Right atrium auricular region (tissue), 2 donors: ENCODE measurements at places on chromosomes 6 and 20.

- H3K27me3 ChIP-seq, result no peaks in the 10 kb centered on the region
- peaks cover 12% of the 10 kb centered on the region for H3K4me1 ChIP-seq
- H3K36me3 ChIP-seq, result no peaks in the 10 kb centered on the region
- no peak for DNase-seq
- H3K4me3 ChIP-seq, result no peak overlapping the region
These were observed 5.1 kb downstream of the KIAA1755 start for GRCh38 chr20:38255393-38255792.

DNA sequence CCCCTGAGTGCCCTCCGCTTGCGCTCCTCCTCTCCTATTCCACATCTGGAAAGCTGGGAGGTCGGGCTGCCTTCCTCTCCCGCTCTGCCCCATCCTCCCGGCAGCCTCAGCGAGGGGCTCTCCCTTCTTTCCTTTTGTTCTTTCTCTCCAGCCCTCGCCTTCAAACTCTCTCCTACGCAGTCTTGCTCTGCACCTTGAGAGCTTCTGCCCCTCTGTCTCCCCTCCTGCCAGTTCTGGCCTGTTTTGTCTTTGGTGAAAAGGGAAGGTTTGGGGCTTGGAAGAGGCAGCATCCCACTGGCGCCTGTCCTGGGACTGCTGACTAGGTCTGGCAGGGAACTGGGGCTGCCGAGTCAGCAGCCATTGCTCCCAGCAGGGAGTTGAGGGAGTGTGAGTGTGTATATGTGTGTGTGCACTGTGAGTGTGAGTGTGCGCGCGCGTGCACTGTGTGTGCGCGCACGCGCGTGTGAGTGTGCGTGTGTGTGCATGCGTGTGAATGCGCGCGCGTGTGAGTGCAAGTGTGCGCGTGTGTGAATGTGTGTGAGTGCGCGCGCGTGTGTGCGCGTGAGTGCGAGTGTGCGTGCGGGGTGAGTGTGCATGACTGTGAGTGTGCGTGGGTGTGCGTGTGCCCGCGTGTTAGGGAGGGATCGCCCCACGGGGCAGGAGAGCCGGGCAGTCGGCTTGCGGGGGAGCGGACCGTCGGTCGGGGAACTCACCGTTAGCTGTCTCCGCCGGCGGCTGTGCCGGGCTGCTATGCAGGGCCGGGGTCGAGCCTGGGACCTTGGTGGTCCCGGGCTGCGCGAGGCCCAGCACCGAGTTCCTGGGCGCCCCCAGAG is 523 bp downstream of the CPXM1 start:
- H3K27me3 ChIP-seq, result no peaks in the 10 kb centered on the region
- H3K4me1 ChIP-seq, result peaks cover 20% of the 10 kb centered on the region
- H3K4me3 ChIP-seq, result peak overlapping the region; percentile 44
- no peak overlapping the region for H3K27ac ChIP-seq

- no peak overlapping the region for H3K27ac ChIP-seq
- H3K36me3 ChIP-seq, result no peaks in the 10 kb centered on the region
- no peak overlapping the region for H3K4me3 ChIP-seq
- DNase-seq, result peak; percentile 28
These were observed 15.7 kb downstream of the NKX2-2 start for GRCh38 chr20:21498195-21498594.

GRCh38 chr6:13397359-13398068 is 69.2 kb upstream of the TBC1D7 start:
- no peak overlapping the region for H3K4me3 ChIP-seq
- H3K27ac ChIP-seq, result peak overlapping the region; percentile 83
- no peaks in the 10 kb centered on the region for H3K27me3 ChIP-seq
- no peaks in the 10 kb centered on the region for H3K36me3 ChIP-seq
- DNase-seq, result no peak
- peaks cover 74% of the 10 kb centered on the region for H3K4me1 ChIP-seq

DNA sequence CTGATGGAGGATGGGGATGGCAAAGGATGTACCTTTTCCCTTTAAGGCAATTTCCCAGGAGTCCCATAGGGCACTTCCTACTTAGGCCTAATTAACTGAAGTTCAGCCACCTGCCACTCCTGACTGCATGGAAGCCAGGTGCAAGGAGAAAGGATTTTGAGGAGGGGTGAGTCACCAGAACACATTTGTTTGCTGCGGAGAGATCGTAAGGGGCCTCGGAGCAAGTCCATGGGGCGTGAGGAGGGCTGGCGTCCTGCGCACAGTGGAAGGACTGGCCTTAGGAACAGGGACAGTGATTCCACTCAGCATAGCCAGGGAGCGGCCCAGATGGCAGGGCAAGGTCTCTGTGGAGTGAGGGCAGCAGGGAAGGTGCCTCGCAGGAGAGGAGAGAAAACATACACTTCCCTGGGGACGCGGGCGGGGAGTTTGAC is 11.8 kb upstream of the MAP1LC3A start:
- no peaks in the 10 kb centered on the region for H3K4me1 ChIP-seq
- no peak overlapping the region for H3K4me3 ChIP-seq
- no peak overlapping the region for H3K27ac ChIP-seq

DNA sequence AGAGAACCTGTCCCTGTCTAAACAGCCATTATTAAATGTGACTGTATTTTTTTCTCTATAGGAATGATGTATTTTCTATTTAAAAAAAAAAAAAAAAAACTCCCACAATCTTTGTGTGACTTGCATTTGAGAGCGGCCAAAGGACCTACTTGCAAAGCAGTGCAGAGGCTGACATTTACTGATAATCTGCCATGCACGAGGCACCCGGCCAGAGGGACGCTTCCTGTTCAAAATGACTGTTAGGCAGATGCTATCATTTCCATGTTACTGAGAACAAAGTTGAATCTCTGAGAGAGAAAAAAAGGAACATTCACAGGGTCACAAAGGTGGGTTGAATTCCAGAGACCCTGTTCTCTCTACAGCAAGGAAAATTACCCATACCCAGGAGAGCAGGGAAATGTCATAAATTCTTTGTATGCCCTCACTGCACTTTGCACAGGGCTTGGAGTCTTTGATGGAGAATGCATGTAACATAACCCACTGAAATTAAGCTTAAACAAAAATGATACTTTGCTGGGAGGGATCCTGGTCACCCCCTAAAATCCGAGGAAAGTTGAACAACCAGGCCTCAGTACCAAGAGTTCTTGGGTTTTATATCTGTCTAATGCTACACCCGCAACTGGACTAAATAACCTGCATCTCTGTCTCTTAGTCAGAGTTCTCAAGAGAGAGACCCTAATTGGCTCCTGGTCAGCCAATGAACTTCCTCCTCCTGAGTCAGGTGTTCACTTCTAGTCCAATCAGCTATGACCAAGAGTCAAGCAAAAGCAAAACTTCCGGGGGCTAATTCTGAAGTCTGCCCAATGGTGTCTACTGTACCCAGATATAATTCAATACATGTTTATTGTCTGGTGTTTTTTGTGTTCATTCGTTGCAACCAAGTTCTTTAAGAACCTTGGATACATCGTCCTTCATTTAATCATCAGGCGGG is 61.2 kb downstream of the GCLC start:
- H3K27me3 ChIP-seq, result no peaks in the 10 kb centered on the region
- H3K27ac ChIP-seq, result peak overlapping the region; percentile 60
- H3K4me3 ChIP-seq, result no peak overlapping the region
- peak; percentile 69 for DNase-seq

DNA sequence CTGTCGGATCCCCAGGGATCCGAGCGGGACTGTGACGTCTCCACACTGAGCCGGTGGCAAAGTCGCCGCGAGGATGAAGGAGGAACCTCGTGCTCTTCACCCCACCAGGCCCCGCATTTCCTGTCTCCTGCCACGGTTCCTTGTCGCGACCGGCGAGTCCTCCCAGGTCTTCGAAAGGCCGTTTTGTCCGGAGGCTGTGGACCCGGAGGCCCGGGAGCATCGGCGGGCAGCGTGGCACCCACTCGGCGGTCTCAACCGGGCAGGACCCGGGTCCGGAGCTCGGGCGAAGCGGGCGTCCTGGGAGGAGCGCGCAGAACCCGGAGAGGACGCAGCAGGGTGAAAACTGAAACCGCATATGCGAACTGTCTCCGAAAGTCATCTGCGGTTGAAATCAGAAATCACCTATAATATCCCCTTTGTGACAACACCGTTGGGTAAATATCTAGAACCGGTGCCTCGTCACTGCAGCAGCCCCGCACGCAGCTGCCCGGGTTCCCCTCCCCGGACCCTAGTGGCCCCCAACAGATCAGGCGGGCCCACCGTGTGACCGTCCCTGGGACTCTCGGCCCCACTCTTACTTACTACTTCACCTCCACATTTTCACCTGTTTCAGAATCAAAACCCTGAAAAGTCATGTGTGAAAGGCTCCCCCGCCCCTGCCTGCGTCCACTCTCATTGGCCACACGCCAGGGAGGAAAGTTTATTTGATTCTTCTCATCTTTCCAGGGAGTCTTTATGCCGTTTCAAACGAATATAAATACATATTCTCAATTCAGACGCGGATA is 3.1 kb upstream of the ULBP2 start:
- peaks cover 26% of the 10 kb centered on the region for H3K4me1 ChIP-seq
- peaks cover 40% of the 10 kb centered on the region for H3K27me3 ChIP-seq
- no peak overlapping the region for H3K27ac ChIP-seq
- peak overlapping the region; percentile 46 for H3K4me3 ChIP-seq
- peak; percentile 58 for DNase-seq

- peaks cover 26% of the 10 kb centered on the region for H3K4me1 ChIP-seq
- H3K27me3 ChIP-seq, result no peaks in the 10 kb centered on the region
- no peaks in the 10 kb centered on the region for H3K36me3 ChIP-seq
- no peak overlapping the region for H3K4me3 ChIP-seq
- DNase-seq, result no peak
These were observed 158.8 kb upstream of the ENPP5 start for GRCh38 chr6:46329568-46329967.

DNA sequence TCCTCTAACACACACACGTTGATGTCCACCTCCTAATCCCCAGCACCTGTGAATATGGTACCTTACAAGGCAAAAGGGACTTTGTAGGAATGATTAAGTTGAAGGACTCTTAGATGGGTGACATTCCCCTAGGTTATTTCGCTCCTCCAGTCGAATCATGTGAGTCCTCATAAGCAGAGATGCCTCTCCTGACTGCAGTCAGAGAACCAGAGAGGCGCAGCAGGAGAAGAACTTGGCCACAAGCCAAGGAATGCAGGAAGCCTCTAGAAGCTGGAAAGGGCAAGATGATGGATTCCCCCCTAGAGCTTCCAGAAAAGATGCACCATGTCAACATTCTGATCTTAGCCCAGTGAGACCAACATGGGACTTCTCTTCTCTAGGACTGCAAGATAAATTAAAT is 133.1 kb upstream of the PTPRT start:
- no peaks in the 10 kb centered on the region for H3K4me1 ChIP-seq
- DNase-seq, result no peak
- no peaks in the 10 kb centered on the region for H3K27me3 ChIP-seq
- no peak overlapping the region for H3K4me3 ChIP-seq

DNA sequence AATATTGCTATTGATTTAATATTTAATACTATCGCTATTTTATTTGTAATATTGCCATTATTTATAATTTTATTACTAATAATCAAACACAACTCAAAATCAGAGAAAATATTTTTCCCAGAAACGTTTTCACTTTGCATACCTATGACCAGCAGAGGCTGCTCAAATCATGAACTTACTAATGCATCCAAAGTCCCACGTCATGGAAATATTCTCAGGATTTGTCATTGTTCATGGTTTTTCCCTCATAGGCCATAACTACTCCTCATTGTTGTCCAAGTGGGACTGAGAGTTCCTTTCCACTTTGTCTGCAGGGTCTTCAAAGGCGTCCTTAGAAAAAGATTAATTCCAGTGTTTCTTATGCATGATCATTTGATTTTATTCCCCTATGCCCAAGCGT is 344.8 kb downstream of the THBS2 start:
- H3K27ac ChIP-seq, result no peak overlapping the region
- H3K36me3 ChIP-seq, result no peaks in the 10 kb centered on the region
- H3K4me1 ChIP-seq, result no peaks in the 10 kb centered on the region
- H3K27me3 ChIP-seq, result no peaks in the 10 kb centered on the region
- H3K4me3 ChIP-seq, result no peak overlapping the region

DNA sequence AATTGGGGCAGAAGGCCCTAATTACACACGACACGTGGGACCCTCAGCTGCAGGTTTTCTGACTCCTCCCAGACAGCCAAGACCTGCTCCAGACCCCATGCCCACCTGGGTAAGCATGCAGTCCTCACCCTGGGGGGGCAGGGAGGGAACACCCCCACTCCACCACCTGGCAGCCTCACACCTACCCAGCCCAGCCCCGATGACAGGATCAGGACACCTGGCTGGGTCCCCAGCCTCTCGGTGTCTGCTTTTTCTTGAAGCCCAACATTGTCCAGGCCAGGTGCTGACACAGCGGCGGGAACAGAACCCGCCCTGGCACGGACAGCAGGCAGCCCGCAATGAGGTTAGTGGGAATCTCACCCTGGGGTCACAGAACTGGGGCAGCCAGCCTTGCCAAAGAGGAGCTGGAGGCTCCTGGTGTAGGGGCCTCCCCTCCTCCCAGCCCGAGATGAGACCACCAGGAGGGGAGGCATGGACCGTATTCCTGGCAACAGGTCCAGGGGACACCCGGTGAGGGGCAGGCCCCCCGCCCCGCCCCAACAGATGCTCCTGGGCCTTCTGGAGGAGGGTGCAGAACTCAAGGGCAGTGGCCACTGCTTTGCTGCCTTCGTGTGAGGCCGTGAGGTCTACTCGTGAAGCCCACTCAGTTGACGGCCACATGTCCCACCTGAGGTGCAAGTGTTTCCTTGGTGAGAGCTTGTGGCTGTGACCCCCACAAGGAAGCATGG is 103.8 kb downstream of the DLL1 start:
- no peaks in the 10 kb centered on the region for H3K4me1 ChIP-seq
- no peaks in the 10 kb centered on the region for H3K27me3 ChIP-seq
- no peak overlapping the region for H3K4me3 ChIP-seq
- no peak overlapping the region for H3K27ac ChIP-seq
- DNase-seq, result no peak
- no peaks in the 10 kb centered on the region for H3K36me3 ChIP-seq

DNA sequence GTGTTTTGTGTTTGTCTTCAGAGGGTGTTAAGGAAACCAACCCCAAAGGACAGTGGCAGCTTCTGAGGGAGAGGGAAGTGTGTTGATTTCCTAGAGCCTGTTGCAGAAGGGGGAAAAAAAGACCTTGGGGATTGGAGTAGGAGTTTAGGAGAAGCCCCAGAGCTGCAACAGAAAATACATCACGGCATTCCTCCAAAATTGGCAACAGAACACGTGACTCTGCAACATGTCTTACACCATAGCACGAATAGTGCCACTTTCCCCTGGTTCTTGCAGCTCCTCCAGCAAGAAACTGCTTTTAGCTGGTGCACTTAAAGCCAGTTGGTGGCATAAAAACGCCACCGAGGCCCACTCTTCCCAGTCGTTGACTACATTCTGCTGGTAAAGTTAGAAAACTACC is 473.0 kb downstream of the CD83 start:
- no peak overlapping the region for H3K27ac ChIP-seq
- DNase-seq, result no peak
- H3K27me3 ChIP-seq, result no peaks in the 10 kb centered on the region
- H3K4me1 ChIP-seq, result peaks cover 4% of the 10 kb centered on the region
- no peaks in the 10 kb centered on the region for H3K36me3 ChIP-seq
